H1 (cell line): ENCODE measurements at places on chromosomes 11 and 22. TPM values are rescaled to one million over a fixed set of nuclear protein-coding genes. Genes with fewer than 3 reads are reported as not detected.
A peak's percentile ranks its signal among the peaks of the same experiment; 100 is the strongest.

DNA sequence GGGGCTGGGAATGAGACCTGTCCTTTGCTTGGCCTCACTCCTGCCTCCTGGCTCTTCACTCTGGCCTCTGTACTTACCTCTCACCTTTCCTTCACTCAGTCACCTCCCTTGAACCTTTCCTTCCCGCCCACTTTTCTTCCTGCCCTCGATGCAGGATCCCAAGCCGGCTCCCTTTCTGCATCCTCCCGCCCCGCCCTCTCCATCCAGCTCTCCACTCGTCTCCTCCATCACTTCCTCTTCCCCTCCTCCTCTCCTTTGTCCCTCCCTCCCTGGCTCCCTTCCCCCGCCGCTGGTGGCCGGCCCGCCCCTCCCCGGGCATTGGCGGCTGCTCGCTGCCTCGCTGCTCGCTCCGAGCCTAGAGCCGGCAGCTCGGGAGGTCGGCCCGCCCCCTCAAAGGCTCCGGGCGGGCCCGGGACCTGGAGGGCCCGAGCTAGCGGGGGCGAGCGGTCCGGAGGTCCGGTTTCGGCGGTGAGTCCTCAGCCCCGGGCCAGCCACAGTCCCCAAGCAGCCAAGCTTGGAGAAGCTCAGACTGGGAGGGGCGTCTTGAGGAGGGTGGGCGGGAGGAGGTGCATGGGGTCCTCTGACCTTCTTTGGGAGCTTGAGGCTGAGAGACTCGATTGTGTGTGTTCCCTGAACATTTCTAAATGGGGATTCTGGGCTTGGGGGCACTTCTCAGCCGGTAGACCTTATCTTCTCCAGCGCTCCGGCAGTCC is 13.8 kb downstream of the PHLDB1 start:
- DNase-seq, result peak; percentile 89

GRCh38 chr11:111785076-111785475 is 18.9 kb upstream of the PPP2R1B start:
- DNase-seq, result no peak

DNA sequence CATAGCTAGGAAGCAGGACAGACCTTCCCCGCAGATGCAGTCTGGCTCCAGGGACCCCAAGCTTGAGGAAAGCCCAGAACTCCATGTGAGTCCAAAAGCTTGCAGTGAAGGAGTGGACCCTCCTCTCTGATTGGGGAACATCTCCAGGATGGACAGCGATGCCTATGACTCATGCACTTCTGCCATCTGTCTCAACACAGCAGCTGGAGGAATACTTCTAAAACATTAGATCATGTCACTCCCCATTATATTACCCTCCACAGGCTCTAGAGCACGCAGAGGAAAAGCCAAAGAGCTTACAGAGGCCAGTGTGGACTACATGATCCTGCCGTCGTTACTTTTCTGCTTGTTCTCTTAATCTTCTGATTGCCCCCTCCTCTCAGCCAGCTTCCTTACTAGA is 605.7 kb downstream of the INSC start:
- DNase-seq, result no peak

DNA sequence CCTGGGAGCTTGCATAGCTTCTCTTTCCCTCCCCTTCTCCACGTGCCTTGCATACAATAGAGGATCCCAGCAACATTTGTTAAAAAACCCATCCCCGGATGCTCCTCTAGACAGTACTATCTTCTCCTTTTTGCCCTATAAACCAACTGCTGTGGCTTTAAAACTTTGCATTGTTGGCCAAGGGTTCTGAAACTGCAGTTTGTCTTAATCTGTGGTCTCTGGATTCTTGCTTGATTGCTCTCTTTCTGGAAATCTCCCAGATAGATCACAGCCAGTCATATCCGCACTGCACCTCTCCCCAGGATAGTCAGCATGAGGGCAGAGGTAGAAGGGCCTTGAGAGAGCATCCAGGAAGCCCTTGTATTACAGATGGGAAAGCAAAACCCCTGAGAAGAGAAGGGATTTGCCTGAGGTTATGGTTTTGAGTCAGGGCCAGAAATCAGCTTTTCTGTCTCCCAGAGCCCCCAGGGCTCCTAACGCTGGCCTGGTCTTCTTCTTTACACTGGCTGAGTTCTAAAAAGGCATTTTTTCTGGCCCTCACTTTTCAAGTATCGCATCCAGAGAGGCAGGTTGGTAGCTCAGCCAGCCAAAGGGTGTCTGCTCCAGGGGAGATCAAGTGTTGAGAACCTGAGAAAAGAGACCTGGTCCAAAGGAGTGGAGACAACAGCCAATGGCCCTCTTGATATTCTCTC is 70.6 kb downstream of the ADM start:
- DNase-seq, result peak; percentile 22

GRCh38 chr11:124577716-124578427 is 8.1 kb downstream of the OR8A1 start:
- no peak for DNase-seq

DNA sequence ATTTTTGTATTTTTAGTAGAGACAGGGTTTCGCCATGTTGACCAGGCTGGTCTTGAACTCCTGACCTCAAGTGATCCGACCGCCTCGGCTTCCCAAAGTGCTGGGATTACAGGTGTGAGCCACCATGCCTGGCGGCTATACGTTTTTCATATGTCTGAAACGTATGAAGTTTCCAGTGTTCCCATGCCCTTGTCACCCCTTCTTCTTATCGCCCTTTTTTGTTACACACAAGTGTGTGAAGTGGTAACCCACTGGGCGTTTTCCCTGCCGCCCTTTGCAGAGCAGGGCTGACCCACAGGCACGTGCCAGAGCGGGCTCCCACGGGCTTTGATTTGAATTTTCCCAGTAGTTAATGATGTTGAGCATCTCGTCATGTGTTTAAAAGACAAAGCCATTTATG is 17.0 kb downstream of the PIM3 start:
- DNase-seq, result no peak

DNA sequence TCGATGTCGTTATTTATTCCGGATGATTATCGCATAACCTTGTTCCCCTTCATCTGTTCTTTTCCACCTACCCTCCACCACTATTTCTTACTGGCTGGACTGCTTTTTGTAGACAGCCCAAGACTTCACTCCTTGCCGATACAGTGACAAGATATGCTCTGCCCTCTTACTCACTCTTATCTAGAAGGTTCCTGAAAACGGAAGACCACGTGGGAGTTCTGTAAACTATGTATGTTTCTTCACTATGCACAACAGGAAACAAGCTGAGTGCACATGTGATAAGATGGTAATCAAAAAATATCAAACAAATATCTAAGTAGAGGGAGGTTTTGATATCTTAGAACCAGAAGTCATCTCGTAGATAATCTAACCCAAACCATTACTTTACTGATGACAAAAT is 122.9 kb upstream of the ARHGAP20 start:
- DNase-seq, result no peak

GRCh38 chr22:29647954-29648737 is 44.7 kb downstream of the NF2 start:
- no peak for DNase-seq

GRCh38 chr22:44354288-44354687 is 41.5 kb upstream of the SHISAL1 start:
- DNase-seq, result no peak

GRCh38 chr22:37214731-37215030 is 2.4 kb upstream of the SSTR3 start:
- no peak for DNase-seq

DNA sequence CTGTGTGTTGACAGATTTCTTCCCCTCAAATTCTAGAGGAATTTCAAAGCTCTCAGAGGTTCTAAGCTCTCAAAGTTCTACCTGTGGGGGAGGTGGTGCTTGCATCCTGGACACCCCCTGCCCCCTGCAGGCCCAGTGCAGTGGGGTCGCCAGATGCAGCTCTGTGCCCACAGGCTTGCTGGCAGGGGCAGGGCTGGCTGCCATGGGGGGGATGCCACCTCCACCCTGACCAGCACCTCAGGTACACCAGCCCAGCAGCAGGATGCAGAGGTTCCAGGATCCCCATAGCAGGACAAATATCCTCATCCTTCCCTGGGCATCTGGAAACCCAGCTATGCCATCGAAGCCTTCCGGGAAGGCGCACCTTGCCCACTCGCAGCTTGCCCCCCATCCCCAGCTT is 91.1 kb downstream of the BRD1 start:
- no peak for DNase-seq

- no peak for DNase-seq
Measured at GRCh38 chr11:124893781-124894401, 3.8 kb downstream of the ROBO4 start.

GRCh38 chr11:69131644-69132300 is 24.0 kb upstream of the SMIM38 start:
- DNase-seq, result peak; percentile 81

SRPRA gene
- total RNA-seq, result 54.3 and 57.6 TPM in 2 replicates

CNTF gene
- 1.5 and 1.9 TPM in 2 replicates for total RNA-seq

LARGE2 gene
- 108 and 111 TPM in 2 replicates for total RNA-seq

IFITM2 gene
- total RNA-seq, result 363 and 399 TPM in 2 replicates

CCDC116 gene
- not detected in 2 replicates for total RNA-seq

BEST1 gene
- total RNA-seq, result 0.22 and 0.23 TPM in 2 replicates

INPP5J gene
- 6.0 and 6.4 TPM in 2 replicates for total RNA-seq

FAM227A gene
- 3.8 and 3.9 TPM in 2 replicates for total RNA-seq
